NCI-H2081 (cell line): ENCODE measurements at places on chromosomes 5 and 9.

DNA sequence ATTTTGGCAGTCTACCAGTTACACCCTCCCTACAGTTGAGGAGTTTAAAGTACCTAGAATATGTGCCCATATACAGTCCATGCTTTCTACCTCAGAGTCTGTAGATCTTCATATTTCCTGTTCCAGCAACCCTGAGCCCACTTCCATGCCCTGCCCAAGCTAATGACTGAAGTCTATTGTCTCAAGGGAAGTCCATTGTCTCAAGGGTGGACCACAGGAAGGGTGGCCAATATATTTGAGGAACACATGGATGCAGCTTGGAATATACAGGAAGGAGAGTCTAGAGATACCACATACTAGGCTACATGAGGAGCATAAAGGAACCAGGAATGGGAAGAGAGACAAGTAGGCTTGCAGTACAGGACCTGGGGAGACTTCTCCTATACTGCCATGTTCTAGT, 274.4 kb downstream of the FER start:
- DNase-seq = no peak

- peak; percentile 25 for DNase-seq
Observed at GRCh38 chr5:76084496-76085242, 1.5 kb downstream of the SV2C start.

DNA sequence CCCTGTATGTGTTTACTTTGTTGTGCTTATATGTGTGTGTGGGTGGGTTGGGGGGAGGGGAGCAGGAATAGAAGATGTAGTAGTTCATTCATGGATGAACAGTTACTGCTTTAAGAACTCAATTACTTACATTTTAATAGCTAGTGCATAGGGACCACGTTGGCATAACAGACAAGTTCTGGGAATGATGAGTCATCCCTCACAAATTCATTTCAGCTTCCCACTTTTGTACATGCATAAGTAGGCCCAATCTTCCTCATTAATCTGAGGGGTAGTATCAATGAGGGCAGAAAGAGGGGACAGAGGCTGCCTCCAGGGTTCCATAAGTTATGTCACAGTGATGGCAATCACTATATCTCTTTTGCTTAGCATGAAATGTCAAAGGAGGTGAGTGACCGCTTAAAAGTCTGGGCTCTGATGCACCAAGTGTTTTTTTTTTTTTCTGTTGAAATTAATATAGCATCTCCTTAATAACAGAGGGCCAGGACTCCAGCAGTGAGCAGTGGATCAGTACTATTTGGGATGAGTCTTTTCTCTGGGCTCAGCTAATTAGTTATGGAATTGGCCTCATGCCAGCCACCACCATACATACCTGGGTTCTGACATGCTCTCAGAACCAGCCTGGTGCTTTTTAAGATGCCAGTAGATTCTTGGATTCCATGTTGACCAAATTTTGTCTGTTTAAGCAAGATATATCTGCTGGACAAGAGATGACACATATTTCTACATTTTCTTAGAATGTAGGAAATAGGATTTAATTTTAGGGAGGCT, 37.1 kb downstream of the PRDM6 start:
- DNase-seq = no peak

DNA sequence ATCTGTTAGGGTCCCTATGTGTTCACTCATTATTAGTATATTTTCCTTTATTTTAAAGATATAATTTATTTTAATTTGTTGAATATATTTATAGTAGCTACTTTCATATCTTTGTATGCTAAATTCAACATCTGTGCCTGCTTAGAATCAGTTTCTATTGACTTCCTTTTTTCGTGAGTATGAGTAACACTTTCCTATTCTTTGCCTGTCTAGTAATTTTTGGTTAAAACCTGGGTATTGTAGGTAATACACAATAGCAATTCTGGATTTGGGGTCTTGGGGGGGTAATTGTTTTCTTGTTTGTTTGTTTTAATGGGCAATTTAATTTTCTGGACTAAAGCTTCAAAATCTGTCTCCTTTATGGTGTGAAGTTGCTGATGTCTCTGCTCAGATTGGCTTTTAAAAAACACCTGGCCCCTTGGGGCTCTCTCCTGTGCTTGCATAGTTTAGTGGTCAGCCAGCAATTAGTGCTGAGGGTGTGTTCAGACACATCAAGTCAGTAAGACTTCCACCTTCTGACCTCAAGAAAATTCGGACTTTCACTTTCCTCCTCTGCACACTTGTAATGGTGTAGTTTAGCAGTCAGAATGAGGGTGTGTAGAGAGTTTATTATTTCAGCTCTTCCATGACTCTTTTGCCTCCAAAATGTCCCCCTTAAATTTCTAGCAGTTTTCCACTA, 124.4 kb upstream of the MAP1B start:
- DNase-seq = no peak

DNA sequence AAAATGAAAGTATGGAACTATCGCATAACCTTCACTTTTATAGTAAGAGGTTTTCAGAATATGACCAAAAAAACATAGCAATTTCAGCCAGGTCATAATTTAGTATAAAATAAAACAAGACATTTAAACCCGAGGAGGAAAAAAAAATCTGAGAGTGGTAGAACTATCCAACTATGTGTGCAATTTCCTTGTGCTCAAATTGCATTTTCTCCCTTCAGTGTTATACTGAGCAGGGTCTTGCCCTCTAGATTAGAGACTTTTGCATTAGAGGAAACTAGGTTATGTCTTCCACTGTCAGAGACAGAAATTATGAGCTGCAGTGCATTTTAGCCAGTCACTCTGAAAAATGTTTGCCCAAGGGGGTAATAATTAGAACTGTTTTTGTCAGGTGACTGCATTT, 330.6 kb downstream of the NR2F1-AS1 start:
- no peak for DNase-seq

DNA sequence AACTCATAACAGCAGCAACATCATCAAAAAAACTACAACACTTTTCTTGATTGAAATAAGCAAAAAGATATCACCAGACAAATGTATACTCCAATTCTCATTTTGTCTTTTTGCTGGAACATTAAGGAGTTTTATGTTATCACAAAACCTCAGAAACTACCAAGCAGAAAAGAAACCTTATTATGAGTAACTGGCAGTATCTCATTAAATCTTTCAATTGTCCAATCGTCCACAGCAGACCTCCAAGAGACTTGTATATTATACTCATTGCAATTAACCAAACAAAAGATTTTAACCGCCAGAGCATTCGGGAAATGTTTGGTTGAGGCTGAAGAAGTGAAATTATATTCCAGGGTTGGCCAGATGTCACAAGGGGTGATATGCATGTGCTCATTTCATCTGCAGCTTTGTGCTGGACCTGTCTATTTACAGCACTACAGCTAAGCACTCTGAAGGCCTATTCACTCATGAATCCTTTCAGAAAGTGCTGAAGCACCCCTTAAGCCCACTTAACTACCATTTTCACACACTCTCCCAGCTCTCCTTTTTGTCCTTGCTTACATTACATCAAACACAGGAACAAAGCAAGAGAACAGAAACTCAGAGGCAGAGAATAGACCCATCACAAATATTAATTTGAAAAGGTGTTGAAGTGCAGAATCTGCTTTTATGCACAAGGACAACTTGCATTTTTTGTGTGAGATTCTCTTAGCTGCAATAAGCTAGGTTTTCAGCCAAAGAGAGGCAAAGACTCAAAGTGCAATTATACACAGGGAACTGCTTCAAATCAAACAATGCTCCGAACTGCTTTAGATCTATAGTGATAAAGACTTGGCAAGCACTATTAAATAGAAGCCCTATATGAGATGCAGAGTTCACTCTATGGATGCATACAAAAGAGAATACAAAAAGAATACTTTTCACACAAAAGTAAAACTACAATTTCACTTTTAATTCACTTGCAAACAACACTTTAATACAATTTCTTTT, 150.4 kb upstream of the POU5F2 start:
- peak; percentile 28 for DNase-seq

GRCh38 chr9:130088051-130088450, 34.3 kb downstream of the GPR107 start:
- no peak for DNase-seq

- no peak for DNase-seq
Observed at GRCh38 chr5:150946351-150946905, 41.6 kb upstream of the ZNF300 start.

DNA sequence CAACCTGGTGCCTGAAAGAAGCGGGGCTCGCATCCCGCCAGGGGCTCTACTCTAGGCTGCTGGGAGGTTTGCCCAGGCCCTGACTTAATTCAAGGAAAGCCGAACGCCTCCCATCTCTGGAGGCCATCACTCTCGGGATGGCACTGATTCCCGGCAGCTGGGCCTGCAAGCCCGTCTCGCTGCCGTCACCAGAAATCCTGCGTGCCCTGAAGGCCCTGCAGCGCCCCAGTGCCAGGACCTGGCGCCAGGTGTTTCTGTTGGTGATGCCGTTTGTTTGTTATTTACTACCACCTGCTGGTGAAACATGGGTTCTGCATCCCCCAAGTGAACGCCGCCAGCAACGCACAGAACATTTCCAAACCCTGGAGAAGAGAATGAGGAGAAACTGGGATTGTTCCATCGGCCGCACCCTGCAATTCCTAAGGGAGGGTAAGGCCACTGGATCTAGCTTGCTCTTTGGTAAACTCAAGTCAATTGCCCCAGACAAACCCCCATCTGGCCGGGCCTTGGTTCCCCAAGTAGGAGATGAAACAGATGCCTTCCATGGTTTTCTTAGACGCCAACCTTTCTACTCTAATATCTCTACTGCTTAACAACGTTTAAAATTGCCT, 77.9 kb downstream of the AK8 start:
- DNase-seq = peak; percentile 76

GRCh38 chr5:65163698-65164097, 318.0 kb downstream of the ADAMTS6 start:
- no peak for DNase-seq

GRCh38 chr9:85971731-85972130, 30.8 kb downstream of the NAA35 start:
- no peak for DNase-seq

DNA sequence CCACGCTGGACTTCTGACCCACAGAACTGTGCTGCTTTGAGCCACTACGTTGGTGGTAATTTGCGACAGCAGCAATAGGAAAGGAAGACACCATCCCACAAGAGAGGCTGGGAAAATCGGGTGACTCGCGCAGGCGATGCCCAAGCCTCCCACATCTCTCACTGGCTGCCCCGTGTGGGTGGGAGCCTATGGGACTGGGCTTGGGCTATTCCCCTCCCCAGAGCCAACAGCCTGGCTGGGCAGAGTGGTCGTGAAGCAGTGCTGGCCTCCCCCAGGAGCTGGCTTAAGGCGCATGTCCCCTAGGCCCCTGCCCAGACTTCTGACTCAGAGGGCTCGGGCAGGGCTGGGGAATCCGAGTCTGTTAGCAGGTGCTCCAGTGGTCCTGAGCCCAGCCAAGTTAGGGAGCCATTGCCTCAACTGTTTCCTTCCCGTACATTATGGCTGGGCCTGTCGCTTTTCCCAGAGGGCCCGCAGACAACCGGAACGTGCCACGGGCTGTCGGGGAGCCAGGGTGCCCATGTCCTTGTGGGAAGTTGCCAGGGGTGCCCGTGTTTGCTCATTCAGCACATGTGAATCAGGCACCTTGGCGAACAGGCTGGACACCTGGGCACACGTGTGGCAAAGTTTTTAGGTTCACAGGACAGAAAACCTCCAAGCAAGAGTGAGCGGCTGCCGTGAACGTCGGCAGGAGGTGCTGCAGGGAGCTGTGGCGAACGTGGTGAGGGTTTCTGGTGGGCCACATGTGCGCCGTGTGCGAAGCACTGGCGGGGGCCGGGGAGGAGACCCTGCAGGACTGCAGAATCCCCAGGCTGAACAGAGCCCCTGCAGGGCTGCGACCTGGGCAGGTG, 7.0 kb upstream of the RASGEF1C start:
- no peak for DNase-seq

GRCh38 chr5:73312146-73312871, 136.3 kb downstream of the FOXD1 start:
- DNase-seq = no peak

GRCh38 chr5:149732324-149733128, 2.4 kb downstream of the PPARGC1B start:
- no peak for DNase-seq

DNA sequence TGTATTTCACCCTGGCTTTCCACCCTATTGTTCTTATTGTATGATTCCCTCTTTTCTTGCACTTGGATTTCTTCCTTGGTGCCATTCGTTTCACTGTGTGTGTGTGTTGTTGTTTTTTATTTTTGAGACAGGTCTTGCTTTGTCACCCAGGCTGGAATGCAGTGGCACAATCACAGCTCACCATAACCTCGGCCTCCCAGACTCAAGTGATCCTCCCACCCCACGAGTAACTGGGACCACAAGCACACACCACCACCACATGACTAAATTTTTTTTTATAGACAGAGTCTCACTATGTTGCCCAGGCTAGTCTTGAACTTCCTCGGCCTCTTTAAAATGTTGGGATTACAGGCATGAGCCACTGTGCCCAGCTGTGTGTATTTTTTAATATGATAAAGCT, 72.0 kb downstream of the MLLT3 start:
- DNase-seq = no peak

DNA sequence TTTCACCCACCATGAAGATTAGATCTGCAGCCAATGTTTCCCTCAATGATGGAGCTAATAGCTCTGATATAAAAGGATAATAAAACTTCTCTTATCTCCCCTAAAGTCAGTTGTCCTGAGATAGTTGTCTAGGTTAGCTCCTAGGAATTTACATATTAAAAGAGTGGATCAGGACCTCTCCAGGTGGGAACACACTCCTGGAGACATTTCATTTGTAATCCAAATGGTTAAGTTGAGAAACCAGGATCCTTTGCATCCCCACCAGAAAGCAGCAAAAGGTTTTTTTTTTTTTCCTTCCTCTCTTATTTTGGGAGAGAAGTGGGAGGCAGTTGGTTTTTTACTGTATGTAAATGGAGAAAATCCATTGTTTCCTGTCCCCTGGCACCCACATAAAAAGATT, 182.5 kb upstream of the FBXL17 start:
- no peak for DNase-seq

- DNase-seq = no peak
Observed at GRCh38 chr9:21023861-21024260, 7.6 kb downstream of the HACD4 start.

DNA sequence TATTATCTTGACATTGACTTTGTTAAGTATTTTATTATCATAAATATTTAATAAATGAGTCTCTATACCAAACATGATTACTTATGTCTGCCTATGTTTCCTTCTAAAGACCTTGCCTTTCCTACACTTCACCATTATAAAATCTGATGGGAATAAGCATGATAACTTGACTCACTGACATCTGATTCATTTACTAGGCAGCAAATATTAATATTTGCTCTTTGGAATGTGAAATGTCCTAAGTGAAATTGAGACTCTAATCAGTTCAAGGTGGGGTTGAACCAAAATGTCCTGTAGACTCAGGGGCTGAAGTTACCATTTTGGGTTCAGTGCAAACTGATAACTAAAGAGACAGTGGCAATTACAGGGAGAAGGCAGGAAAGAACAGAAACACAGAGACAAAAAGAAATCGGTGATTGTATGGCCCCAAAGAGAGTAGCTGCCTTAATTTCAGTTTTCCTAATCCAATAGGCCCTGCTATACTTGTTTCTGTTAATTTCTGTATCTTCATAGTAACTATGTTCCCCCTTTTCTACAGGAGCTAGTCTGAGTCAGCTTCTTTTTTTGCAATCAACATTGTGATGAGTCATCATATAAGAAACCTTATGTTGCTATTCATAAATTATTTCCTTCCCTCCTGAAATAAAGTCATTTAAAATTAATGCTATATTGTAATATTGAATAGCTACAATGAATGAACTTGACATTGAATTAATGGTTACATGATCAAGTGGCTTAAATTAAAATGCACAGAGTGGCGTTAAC, 296.8 kb downstream of the PDE4D start:
- DNase-seq = no peak
